SK-N-MC (cell line): ENCODE measurements at places on chromosomes 7 and 10.
A peak's percentile ranks its signal among the peaks of the same experiment; 100 is the strongest.

GRCh38 chr10:104255311-104255981, 754 bp downstream of the GSTO1 start:
- DNase-seq = no peak

- DNase-seq = no peak
These were observed 198.5 kb downstream of the PAXIP1 start for GRCh38 chr7:154804449-154804848.

DNA sequence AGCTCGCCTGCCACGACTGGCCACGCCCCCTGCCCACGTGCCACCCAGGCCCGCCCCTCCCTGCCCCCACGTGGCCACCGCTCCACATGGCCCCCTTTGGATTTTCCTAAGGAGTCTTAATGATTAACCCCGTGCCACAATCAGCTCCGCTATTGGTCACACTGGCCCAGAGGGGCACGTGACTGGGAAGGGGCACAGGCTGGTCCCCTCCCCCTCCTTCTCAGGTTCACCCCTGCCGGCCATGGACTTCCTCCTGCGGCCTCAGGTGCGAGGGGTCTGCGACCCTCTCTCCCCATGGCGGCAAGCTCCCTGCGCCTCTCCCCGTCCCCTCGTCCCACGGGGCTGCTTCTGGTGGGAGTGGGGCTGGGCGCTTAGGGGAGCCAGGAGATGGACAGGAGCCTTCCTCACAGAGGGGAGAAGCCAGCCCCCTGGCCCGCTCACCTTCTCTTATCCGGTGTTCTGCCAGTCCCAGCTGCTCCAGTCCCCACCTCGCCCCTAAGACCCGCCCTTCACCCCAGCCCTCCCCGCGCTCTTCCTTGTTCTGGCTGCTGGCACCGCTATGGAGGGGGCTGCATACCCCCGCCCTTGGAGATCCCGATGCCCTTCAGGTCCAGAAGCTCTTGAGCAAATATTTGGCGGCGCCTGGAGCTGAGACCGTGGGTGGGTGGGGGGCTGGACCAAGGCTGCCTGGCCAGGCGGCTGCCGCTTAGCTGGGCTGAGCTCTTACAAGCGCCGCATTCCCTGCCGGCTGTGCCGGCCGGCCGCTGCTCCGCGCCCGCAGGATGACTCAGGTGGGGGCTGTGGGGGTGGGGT, 3.2 kb downstream of the SLC4A2 start:
- DNase-seq = no peak

- DNase-seq = no peak
These were observed 67.6 kb upstream of the DDC start for GRCh38 chr7:50632561-50633413.

GRCh38 chr10:86659161-86659691, 4.9 kb downstream of the OPN4 start:
- DNase-seq = no peak

GRCh38 chr7:99839287-99840021, 11.6 kb downstream of the CYP3A43 start:
- DNase-seq = no peak

GRCh38 chr7:77727936-77728701, 31.9 kb downstream of the RSBN1L start:
- DNase-seq = peak; percentile 96

- peak; percentile 55 for DNase-seq
These were observed 329.8 kb downstream of the PLXDC2 start for GRCh38 chr10:20146004-20146403.

DNA sequence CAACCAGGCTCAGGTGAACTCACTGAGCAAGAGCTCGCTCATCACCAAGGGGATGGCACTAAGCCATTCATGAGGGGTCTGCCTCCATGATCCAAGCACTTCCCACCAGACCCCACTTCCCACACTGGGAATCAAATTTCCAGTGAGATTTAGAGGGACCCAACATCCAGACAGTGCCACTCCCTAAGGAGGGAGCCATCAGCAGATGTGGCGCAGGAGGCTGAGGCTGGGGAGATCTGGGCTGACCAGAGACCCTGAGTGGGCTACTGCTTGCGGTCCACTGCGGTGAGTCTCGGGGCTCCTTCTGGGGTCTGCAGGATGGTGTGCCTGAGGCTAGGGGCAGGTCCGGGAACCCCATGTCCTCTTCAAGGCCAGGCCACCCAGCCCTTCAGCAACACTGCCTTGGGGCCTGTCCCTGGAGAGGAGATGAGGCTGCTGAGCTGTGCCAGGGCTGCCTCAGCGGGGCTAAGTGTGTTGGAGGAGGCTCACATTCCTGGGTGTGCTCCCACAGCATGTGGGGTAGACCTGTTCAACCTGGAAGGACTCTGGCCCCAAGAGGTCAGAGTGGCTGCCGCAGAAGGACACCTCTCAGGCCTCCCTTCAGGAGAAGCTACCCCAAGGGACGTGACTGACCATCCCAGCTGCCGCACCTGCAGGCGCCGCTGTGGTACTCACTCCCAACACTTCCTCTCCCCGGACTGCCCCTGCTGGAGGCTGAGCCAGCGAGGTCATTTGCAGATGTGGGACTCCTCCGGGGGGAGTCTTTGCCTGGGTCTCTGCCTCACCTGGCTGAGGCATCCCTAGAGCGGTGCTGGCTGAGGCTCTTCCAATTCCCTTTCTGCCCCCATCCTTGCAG, 22.3 kb upstream of the PCBD1 start:
- DNase-seq = no peak

- DNase-seq = no peak
These were observed 31.6 kb upstream of the SUN1 start for GRCh38 chr7:800692-801091.

DNA sequence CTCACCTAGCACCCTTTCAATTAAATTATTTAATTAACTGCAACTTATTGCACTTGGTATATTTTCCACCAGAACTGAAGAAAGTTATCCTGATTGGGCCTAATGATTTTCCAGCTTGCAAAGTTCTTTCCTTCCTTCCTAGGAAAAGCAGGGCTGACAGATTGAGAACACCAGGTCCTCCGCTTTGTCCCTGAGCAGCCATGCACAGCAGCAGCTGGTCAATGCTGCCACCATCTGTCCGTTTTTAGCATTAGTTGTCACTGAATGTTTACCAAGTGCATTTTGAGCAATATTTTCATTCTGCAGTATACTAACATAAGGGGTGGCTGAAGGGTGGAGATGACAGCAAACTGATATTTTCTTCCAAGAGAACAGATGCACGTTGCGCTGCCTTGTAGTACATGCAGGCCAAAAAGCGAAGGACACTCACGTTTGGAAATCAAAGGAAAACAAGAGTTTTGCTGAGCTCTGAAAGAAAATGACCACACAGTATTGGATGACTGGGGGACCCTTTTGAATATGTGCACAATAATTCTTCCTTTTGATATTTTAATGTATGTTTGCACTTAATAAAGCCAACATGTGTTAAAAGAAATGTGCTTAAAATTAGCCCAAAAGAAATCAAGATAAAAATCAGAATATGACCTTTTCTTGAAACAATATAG, 248.8 kb upstream of the PTN start:
- DNase-seq = peak; percentile 80

GRCh38 chr10:102652170-102652916, 8.1 kb downstream of the TRIM8 start:
- DNase-seq = no peak

GRCh38 chr10:88657901-88658300, 6.3 kb upstream of the LIPF start:
- no peak for DNase-seq

DNA sequence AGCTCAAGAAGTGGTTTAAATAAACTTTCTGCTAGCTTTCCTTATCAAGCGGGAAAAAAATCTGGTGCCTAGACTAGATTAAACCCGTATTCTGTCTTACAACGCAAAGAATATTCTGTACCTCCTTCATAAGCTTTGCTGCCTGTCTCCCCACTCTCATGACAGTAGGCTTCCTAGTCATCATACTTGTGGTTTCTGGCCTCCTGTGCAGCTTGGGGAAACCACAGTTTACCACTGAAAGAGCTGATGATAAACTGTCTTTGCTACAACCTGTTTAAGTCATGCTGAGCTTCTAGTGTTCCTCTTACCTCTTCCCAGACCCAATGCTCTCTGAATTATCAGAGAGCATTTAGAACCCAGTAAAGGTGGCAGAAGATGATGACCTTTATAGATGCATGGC, 55.0 kb downstream of the PODXL start:
- no peak for DNase-seq

DNA sequence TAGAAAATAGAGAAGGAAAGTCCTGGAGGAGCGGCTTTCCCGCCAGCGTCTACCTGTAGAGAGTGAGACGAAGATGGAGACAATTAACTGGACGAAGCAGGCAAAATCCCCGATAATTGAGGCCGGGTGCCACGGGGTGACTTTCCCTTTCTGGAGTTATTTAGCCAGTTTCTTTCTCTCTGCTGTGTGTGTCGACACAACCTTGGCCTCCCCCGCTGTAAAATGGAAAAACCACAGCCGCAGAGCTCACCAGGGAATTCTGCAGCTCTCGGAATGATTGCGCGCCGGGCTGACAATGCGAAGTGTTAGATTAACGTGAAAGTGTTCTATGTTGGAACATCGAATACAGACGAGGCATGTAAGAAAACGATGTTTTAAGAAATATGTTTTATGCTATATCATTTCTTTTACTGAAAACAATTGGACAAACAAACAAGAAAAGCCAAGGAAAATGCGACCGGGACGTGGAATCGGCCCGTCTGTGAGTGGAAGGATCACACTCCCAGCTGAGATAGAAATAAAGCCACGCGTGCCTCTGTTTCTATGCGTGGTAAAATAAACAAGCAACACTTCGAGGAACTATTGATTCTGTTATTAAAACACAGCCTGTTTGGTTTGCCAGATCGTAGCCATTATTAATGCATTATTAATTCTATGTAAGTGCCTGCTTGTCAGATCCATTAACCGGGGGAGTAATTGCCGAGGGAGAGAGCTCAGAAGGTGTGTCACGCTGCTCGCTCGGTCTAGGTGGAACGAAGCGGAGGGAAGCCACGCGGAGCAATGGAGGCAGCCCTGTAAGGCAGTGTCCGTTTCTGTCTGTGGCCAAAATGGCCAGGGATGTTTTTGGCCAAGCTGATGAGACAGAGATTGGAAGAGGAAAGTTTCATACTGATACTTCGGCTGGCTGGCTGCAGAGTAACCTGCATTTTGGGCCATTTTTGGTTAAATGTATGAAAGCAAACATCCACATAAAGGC, 129.4 kb downstream of the DNAJB6 start:
- DNase-seq = no peak

DNA sequence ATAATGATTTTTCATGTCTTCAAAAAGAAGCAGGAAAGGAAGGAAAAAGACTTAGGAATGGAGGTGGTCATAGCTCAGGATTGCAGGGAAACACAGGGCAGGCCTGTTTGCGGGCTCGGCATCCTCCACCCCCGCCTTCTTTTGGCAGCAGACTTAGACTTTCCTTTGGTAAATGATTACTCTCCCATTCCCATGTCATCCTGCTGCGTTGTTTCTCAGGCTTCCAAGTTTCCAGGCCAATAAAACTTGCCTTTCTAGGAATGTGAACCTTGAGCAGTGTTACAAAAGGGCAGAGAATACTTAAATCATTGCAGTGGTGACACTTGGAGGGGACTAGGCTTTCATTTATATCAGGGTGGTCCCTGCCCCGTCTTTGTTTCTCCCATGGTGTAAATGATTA, 34.0 kb upstream of the DGKB start:
- DNase-seq = no peak

DNA sequence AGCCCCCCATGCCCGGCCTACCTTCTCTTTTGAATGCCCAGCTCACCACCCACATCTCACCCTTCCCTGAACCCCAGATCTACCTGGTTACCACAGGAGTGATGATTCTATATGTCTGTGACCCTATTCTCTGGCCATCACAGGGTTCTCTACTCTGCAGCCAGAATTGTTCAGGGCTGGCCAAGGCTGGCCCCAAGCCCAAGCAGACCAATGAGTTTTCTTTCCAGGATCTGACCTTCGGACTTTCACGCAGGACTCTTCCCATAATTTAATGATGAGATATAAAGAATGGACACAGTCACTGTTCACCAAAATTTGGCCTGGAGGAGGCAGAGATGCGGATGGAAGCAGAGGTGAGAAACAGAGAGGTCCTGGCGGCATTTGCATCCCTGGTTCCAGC, 72.6 kb downstream of the PIP4K2A start:
- DNase-seq = no peak

DNA sequence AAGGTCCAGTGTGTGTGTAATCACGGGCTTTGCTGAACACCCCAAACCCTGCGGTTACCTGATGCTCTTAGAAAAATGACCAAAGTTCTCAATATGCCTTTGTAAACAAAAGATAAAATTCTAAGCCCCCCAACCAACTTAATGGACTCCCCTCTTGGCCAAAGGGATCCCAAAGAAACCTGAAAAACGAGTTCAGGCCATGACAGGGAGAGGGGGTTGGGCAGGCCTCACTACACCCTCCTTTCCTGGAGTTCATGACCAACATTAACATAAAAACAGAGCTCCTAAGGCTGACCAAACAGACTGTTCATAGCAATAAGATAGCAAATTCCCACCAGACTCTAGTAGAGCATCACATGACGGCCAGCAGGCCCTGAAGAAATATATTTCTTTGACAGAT, 3.0 kb upstream of the VIPR2 start:
- no peak for DNase-seq

DNA sequence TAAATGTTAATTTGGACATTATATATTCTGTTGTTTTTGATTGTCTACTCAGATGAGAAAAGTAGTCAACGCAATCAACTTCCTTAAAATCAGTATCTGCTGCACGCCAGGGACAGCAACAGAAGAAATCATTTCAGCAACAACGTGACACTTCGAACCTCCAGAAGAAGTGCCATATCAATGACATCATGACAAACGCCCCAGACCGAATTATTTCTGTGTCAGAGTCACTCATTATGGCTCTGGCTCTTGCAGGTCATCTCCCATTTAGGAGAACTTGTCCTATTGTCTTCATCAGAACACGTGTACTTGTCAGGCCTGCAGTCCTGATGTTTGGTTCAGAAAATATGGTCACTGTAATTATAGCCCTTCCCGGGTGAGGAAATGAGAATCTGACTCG, 276.3 kb downstream of the ADARB2 start:
- no peak for DNase-seq

DNA sequence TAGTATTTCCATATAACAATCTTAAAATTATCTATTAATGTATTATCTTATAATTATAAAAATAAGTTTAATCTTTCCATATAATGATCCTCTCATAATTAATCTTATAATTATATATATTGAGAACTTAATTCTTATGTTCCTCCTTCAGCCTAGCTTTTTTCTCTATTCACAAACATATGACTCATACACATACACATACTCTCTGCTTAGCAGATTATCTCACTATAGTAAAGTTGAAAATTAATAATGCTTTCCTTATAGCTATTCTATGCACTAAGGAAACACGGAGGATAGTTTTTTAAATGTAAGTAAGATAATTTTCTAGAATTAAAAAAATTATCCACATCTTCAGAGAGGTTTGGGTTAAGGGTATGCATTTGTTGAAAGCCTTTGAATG, 47.7 kb upstream of the ITGB8 start:
- DNase-seq = no peak

- DNase-seq = no peak
These were observed 23.8 kb downstream of the PFKP start for GRCh38 chr10:3090914-3091787.
